ENCODE measurements at places on chromosomes 3 and 15. TPM values are rescaled to one million over a fixed set of nuclear protein-coding genes. Genes with fewer than 3 reads are reported as not detected.
A peak's percentile ranks its signal among the peaks of the same experiment; 100 is the strongest.

DNA sequence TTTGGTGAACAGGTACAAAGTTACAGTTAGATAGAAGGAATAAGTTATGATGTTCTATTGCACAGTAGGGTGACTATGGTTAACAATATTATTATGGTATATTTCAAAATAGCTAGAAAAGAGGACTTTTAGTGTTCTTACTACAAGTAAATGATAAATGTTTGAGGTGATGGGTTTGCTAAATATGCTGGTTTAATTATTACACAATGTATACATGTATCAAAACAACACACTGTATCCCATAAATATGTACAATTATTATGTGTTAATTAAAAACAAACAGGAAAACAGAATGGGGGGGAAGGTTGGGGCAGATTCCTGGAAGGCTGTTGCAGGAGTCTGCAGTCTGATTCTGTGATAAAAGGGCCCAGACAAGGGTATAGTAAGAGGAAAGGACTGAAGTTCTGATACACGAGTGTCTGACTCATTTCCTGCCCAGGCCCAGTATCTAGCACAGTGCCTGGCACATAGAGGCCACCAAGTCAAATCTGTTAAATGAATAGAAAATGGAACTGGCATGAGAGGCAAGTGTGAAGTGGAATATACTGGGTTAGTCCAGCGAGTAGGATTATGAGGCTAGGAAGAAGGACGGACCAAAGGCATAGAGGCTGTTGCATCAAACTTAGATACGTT, 7.2 kb upstream of the ENTPD3 start:
- H3K27ac ChIP-seq, result no peak overlapping the region
- no peaks in the 10 kb centered on the region for H3K4me1 ChIP-seq
- no peak for DNase-seq
- H3K27me3 ChIP-seq, result no peaks in the 10 kb centered on the region

GRCh38 chr3:187193181-187193580, 4.1 kb upstream of the RTP1 start:
- H3K27ac ChIP-seq, result peak overlapping the region; percentile 27
- H3K4me1 ChIP-seq, result peaks cover 44% of the 10 kb centered on the region
- no peaks in the 10 kb centered on the region for H3K36me3 ChIP-seq
- DNase-seq, result no peak
- no peak overlapping the region for H3K4me3 ChIP-seq

DNA sequence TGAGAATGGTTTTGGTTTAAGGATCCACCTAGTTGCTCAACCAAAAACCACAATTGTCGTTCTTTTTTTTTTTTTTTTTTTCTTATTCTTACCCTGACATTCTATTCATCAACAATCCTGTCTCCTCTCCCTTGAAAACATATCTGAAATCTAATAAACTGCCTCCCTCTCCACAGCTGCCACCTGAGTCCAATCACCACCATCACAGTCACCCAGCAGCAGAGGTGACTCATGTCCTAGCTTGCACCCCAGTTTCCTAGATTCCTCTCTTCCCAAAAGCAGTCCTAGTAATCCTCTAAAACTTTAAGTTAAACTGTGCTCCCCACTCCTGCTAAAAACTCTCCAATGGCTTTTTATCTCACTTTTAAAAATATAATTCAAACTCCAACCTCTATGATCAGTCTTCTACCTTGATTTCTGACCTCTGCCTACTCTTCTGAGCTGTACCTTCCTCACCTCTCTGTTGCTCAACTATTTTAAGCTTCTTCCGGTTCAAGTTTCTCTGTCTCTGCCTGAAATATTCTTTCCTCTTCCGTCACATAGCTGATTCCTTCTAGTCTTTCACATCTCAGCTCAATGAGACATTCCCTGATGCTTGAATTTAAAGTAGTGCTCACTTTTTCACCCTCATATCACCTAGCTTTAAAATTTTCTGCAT, 33.7 kb upstream of the RBMS3 start:
- H3K4me3 ChIP-seq, result no peak overlapping the region
- H3K36me3 ChIP-seq, result no peaks in the 10 kb centered on the region
- H3K27ac ChIP-seq, result no peak overlapping the region
- no peak for DNase-seq

- peaks cover 79% of the 10 kb centered on the region for H3K27me3 ChIP-seq
- no peaks in the 10 kb centered on the region for H3K36me3 ChIP-seq
- H3K27ac ChIP-seq, result no peak overlapping the region
- DNase-seq, result no peak
These were observed 152.0 kb downstream of the LMLN start for GRCh38 chr3:198112031-198112430.

The BCL6 gene
- polyA plus RNA-seq, result 7.2 TPM

The C15orf40 gene
- 21.3 TPM for polyA plus RNA-seq

The SLC9C1 gene
- 0.07 TPM for polyA plus RNA-seq

The RTP3 gene
- polyA plus RNA-seq, result not detected

The TTLL13 gene
- not detected for polyA plus RNA-seq

The CLDN18 gene
- 0.10 TPM for polyA plus RNA-seq

The HOMER2 gene
- 2.0 TPM for polyA plus RNA-seq

The ATXN7 gene
- polyA plus RNA-seq, result 12.7 TPM
